ENCODE measurements at places on chromosomes 5 and 9. TPM values are rescaled to one million over a fixed set of nuclear protein-coding genes. Genes with fewer than 3 reads are reported as not detected.

GRCh38 chr9:107586493-107586892 lies 96.9 kb upstream of the KLF4 start:
- H3K27ac ChIP-seq, result peak overlapping the region; percentile 77
- no peak overlapping the region for H3K4me3 ChIP-seq
- peaks cover 5% of the 10 kb centered on the region for H3K4me1 ChIP-seq
- no peak for DNase-seq
- no peaks in the 10 kb centered on the region for H3K36me3 ChIP-seq
- H3K27me3 ChIP-seq, result no peaks in the 10 kb centered on the region

Gene PCDHA9
- total RNA-seq, result under 0.01 TPM

Gene ADGRD2
- total RNA-seq, result not detected

GRCh38 chr9:133125941-133126696 lies 5.1 kb upstream of the RALGDS start:
- peaks cover 36% of the 10 kb centered on the region for H3K4me1 ChIP-seq
- H3K27me3 ChIP-seq, result no peaks in the 10 kb centered on the region
- peak overlapping the region; percentile 35 for H3K4me3 ChIP-seq

Gene DBN1
- total RNA-seq, result 4.9 TPM

Gene SPINK7
- total RNA-seq, result not detected

DNA sequence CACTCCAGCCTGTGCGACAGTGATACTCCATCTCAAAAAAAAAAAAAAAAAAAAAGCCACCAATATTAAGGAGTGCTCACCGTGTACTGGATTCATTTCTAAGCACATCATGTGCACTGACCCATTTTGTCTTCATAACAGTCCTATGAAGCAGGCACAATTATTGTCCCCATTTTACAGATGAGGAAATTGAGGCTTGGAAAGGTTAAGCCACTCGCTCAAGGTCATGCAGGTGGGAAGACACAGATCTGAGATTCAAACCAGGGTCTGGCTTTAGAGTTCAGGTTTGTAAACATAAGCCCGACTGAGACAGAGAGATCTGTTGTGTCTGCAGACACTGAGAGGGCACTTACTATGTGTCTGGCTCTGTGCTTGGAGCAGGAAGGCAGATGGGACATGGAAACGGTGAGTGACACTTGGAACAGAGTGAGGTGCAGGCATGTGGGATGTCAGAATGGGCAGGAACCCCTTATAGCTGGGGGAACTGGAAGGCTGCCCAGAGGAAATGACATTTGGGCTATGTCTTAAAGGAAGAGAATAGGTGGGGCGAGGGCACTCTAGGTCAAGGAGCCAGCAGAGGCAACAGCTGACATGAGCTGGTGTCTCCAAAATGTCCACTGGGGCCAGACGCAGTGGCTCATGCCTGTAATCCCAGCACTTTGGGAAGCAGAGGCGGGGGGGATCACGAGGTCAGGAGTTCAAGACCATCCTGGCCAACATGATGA lies 69.9 kb downstream of the STK10 start:
- no peak overlapping the region for H3K27ac ChIP-seq
- no peaks in the 10 kb centered on the region for H3K36me3 ChIP-seq
- no peaks in the 10 kb centered on the region for H3K4me1 ChIP-seq

DNA sequence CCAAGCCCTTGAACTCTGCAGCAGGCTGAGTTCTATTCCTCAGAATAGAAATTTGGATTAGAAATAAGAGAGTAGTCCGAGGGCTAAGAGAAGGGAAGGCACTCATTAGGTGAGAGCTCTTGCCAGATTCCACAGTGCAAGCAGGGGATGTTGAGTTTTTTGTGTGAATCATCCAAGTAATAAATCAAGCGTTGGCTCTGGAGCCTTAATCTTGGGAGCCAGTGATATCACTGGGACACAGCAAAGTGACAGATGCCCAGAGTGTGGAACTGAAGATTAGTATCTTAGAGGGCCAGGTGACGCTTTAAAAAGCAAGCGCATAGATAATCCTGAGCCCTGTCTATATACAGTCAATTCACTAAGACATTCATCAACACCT lies 60.3 kb downstream of the FOXD1 start:
- H3K4me3 ChIP-seq, result no peak overlapping the region
- no peak overlapping the region for H3K27ac ChIP-seq
- H3K27me3 ChIP-seq, result no peaks in the 10 kb centered on the region

All from liver (tissue), 10 donors.